ENCODE measurements at places on chromosomes 5 and 9. TPM values are rescaled to one million over a fixed set of nuclear protein-coding genes. Genes with fewer than 3 reads are reported as not detected.

DNA sequence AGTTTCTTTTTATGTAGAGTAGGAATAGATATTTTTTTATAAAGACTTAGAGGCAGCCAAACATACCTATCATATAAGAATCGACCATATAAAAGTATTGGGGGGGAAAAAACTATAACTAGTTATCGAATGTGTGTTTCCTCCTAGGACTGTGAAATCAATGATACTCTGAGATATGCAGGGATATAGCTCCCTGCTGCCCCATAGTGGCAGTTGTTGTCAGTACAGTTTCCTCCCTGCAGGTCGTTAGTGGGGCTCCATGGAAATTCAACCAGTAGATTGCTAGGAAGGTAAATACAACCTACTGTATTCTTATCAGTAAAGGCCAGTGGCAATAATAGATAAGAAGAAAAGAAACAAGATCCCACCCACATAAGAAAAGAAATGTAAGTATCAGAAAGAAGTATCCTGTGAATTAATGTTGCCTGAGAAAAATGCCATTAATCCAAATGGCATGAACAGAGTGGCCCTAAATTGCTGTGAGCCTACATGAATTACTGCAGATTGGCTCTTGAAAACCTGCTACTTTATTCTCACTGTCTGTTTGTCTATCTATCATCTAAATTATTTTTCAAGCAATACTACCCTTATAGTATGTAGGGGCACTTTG lies 136.9 kb upstream of the FBN2 start:
- peaks cover 32% of the 10 kb centered on the region for H3K4me1 ChIP-seq
- H3K27ac ChIP-seq = no peak overlapping the region
- H3K4me3 ChIP-seq = no peak overlapping the region

GRCh38 chr5:122405751-122406150 lies 93.7 kb downstream of the SNCAIP start:
- H3K4me3 ChIP-seq = no peak overlapping the region
- H3K27ac ChIP-seq = no peak overlapping the region
- DNase-seq = no peak
- H3K36me3 ChIP-seq = no peaks in the 10 kb centered on the region

- peaks cover 8% of the 10 kb centered on the region for H3K27me3 ChIP-seq
- H3K27ac ChIP-seq = no peak overlapping the region
- H3K4me3 ChIP-seq = no peak overlapping the region
- no peak for DNase-seq
- no peaks in the 10 kb centered on the region for H3K36me3 ChIP-seq
Observed at GRCh38 chr9:114666401-114666800, 8.8 kb upstream of the TEX53 start.

DNA sequence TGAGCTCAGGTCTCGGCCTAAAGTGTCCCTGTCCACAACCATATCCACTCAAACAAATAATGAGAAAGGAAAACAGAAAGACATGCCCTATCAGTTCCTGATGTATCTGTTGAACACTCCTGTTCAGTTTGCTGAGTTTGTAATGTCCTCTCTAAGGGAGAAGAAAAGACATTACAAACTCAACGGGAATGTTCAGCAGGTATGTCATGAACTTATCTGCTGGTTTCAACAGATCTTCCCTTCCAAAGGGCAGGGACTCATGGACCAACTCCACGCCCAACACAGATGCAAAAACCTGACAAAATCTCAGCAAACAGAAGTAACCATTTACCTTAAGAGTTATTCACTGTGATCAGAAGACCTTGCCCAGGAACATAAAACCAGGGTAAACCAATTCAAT lies 23.7 kb downstream of the BICD2 start:
- H3K27me3 ChIP-seq = no peaks in the 10 kb centered on the region
- DNase-seq = no peak
- H3K27ac ChIP-seq = peak overlapping the region; percentile 31
- peaks cover 9% of the 10 kb centered on the region for H3K36me3 ChIP-seq
- H3K4me3 ChIP-seq = no peak overlapping the region
- peaks cover 41% of the 10 kb centered on the region for H3K4me1 ChIP-seq

GRCh38 chr5:25418978-25419377 lies 774.2 kb upstream of the CDH10 start:
- no peaks in the 10 kb centered on the region for H3K4me1 ChIP-seq
- no peaks in the 10 kb centered on the region for H3K36me3 ChIP-seq
- no peak overlapping the region for H3K4me3 ChIP-seq
- no peaks in the 10 kb centered on the region for H3K27me3 ChIP-seq
- no peak overlapping the region for H3K27ac ChIP-seq
- no peak for DNase-seq

- no peak overlapping the region for H3K27ac ChIP-seq
- H3K4me1 ChIP-seq = peaks cover 10% of the 10 kb centered on the region
- no peaks in the 10 kb centered on the region for H3K36me3 ChIP-seq
- no peak for DNase-seq
Observed at GRCh38 chr5:112483704-112484103, 64.6 kb upstream of the EPB41L4A start.

DNA sequence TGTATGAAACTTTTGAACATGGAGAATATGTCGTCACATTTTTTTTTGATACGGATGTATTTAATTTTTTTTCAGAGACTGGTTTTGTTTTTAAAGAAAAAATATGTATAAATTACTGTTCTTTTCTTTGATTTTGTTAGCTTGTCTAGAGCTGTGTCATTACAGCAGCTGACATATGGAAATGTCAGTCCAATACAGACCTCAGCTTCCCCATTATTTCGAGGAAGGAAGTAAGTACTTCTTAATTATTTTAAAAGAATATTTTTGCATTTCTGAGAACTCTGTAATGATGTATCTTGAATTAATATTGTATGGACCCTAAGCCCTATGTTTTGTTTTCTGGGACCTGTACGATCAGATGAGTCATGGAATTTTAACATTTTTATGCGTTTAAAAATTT lies 7.6 kb downstream of the TENT2 start:
- no peak overlapping the region for H3K27ac ChIP-seq
- peaks cover 53% of the 10 kb centered on the region for H3K36me3 ChIP-seq
- H3K4me1 ChIP-seq = peaks cover 6% of the 10 kb centered on the region

DNA sequence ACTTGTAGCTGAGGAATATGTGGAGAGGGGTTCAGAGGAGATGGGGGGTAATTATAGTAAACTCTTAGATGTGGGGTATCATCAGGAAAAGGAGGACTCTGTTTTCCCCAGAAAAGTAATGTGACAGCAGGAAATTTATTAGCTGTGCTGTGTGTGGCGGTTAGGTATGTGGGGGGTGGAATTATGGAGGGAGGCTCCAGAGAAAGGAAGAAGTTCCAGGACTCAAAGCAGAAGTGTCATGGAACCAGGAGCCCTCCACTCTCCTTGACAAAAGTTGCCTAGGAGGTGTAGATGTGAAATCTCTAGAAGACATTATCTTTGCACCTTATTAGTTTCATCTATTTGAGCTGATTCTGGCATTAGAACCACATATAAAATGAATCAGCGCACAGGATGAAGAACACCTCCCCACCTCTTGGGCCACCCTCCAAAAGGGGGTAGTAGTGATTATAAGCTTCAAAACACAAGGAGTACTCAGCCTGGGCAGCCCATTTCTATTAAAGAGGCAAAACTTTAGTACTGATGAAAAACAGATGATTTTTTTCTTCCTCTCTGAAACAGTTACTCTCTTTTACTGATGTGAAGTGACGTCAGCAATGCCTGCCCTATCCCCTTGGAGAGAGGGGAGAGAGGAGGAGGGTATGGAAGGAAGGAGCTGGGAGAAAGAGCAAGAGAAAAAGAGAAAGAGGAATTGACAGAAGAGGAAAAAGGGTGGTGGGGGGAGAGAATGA lies 18.2 kb downstream of the NR2F1 start:
- peak overlapping the region; percentile 83 for H3K4me3 ChIP-seq
- peaks cover 26% of the 10 kb centered on the region for H3K27me3 ChIP-seq
- H3K36me3 ChIP-seq = no peaks in the 10 kb centered on the region
- no peak for DNase-seq
- H3K4me1 ChIP-seq = peaks cover 27% of the 10 kb centered on the region
- H3K27ac ChIP-seq = no peak overlapping the region

DNA sequence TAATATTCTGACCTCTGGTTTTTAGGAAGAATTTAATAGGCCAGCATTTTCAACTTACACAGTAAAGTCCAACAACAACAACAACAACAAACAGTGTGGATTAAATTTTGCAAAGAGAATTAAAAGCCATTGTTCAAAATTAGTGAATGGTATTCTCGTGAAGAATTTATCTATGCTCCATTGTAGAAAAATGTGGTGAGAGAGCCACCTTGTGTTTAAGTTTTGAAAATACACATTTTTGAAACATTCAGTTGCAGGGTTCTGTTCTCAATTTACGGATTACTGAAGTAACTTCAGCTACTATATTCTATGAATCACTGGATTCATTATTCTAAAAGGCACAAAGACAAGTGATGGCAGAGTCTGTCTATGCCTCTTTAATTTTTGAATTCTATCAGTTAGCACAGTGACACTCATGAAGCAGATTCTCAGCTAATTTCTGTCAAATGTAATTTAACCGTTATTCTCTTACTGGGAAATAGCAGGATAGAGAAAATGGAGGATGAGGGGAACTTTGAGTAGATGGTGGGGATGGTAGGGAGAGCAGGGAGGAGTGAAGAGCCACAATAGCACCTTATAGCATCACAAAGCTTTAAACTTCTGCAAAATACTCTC lies 11.0 kb downstream of the CCDC152 start:
- H3K27ac ChIP-seq = no peak overlapping the region
- no peaks in the 10 kb centered on the region for H3K4me1 ChIP-seq
- no peak for DNase-seq
- no peaks in the 10 kb centered on the region for H3K36me3 ChIP-seq
- no peak overlapping the region for H3K4me3 ChIP-seq
- H3K27me3 ChIP-seq = peaks cover 8% of the 10 kb centered on the region

DNA sequence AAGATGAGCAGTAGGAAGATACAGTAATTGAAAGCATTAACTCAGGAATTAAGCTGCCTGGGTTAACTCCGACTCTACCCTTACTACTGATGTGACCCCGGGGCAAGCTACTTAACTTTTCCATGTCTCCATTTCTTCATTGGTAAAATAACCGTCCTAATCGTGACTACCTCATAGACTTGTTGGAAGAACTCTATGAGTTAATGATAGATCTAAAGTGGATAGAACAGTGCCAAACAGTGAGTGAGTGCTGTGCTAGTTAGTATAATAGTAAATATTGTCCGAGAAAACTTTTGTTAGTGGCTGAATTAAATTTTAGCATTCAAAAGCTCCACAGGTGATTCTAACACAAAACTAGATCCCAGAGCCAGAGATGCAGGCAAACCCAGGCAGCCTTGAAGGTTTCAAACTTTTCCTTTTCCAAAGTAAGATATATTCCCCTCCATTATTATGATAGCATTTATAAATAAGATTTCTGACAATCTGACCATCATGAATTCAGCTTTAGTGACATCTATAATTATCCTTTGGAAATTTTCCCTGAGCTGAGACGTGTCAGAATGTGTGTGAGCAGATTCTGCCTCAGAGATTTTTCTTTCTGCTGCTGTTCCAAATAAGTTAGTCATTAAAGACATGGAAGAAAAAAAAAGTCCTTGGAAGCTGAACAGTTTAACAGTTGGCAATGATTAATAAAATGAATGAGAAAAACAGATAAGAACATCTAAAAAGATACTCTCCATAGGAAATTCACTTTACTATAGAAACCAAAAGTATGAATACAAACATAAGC lies 369.5 kb downstream of the PRELID2 start:
- no peaks in the 10 kb centered on the region for H3K36me3 ChIP-seq
- DNase-seq = no peak
- no peaks in the 10 kb centered on the region for H3K27me3 ChIP-seq

- H3K36me3 ChIP-seq = no peaks in the 10 kb centered on the region
- no peak overlapping the region for H3K27ac ChIP-seq
- DNase-seq = no peak
- H3K4me3 ChIP-seq = no peak overlapping the region
- H3K27me3 ChIP-seq = no peaks in the 10 kb centered on the region
Observed at GRCh38 chr9:28538132-28538531, 964.9 kb upstream of the C9orf72 start.

DNA sequence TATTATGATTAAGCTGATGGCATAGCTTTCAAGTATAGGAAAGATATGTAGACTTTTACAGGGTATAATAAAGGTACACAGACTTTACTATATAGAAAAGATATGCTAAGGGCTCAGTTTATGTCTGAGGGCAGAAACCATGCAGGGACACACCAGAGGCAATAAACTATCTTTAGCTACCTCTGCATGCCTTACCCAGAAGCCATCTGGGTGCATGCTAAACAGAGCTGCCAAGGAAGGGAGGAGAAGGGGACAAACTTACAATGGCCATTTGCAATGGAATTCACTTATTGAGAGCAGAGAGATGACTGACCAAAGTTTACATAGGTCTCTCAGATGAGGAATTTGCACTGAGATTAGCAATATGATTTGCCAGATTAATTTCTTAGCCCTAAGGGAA lies 143.1 kb upstream of the NR4A3 start:
- no peak for DNase-seq
- no peak overlapping the region for H3K27ac ChIP-seq
- H3K4me3 ChIP-seq = no peak overlapping the region
- no peaks in the 10 kb centered on the region for H3K27me3 ChIP-seq

DNA sequence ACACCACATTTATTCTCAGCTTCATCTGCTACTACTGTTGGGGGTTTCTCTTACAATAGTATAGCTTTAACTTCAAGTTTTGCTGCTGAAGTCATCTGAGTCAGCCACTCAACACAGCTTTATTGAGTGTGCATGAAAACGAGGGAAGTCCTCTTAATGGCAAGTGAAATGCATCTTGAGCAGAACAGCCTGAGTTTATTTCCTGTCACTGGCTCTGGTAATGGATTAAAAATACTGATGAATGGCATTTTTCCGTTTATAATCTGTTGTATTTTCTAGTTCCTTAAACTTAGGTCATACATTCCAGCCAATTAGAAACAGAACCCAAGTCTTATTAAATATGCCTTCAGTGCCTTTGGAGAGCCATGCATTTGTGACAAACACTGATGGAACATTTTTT lies 238.6 kb downstream of the SLF1 start:
- no peak for DNase-seq
- H3K36me3 ChIP-seq = no peaks in the 10 kb centered on the region
- H3K4me1 ChIP-seq = no peaks in the 10 kb centered on the region
- no peaks in the 10 kb centered on the region for H3K27me3 ChIP-seq
- no peak overlapping the region for H3K4me3 ChIP-seq
- no peak overlapping the region for H3K27ac ChIP-seq

The IL5 gene
- not detected for total RNA-seq

The UBLCP1 gene
- 29.4 TPM for total RNA-seq

The PCDHB14 gene
- 3.7 TPM for total RNA-seq

The TNIP1 gene
- total RNA-seq = 89.2 TPM

The PRR7 gene
- total RNA-seq = 8.8 TPM

The ESM1 gene
- total RNA-seq = 0.17 TPM

The TMEM171 gene
- 1.3 TPM for total RNA-seq

The FRMPD1 gene
- total RNA-seq = 0.36 TPM

The OR1J2 gene
- not detected for total RNA-seq

The PCDHGA1 gene
- 0.74 TPM for total RNA-seq

The SLC6A18 gene
- total RNA-seq = 0.48 TPM
